ENCODE measurements at places on chromosomes 4 and X.
A peak's percentile ranks its signal among the peaks of the same experiment; 100 is the strongest.

DNA sequence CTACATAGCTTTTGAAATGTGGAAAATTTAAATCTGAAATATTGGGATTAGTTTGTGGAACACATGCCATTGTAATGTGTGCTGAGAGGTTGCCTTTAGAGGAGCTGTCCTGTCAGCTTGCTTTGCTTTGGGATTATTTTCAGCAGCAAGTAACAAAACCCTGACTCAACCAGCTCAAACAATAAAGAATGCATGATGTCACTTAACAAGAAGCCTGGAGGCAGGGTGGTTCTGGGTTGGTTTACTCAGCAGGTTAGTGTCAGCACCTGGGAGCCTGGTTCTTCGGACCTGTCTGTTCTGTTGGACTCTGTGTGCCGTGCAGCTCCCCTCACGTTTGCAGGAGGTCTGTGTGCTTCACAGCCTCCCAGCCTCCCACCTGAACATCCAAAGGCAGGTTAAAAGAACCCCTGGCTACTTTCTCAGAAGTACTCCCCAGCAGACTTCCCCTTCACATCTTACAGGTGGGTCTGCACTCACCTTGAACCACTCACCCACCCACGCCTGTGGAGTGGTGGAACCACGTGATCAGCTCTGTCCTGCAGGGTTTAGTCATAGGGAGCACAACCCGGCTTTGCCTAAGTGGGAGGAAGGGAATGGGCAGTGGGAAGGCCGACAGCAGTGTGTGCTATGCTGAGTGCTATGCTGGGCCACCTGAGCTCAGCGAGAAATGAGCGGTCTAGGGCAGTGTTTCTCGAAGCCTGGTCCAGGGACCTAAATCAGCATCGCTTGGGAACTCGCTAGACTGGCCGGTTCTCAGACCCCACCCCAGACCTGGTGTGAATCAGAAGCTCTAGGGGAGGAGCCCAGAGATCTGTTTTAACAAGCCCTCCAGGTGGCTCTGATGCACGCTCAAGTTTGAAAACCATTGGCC lies 20.4 kb downstream of the TMEM131L start:
- peak; percentile 86 for DNase-seq

GRCh38 chrX:25721564-25721963 lies 416.6 kb upstream of the MAGEB18 start:
- peak; percentile 27 for DNase-seq

- no peak for DNase-seq
These were observed 30.6 kb downstream of the HERC6 start for GRCh38 chr4:88409206-88409605.

- DNase-seq, result peak; percentile 90
These were observed 206.7 kb downstream of the MGST2 start for GRCh38 chr4:139872274-139872673.

DNA sequence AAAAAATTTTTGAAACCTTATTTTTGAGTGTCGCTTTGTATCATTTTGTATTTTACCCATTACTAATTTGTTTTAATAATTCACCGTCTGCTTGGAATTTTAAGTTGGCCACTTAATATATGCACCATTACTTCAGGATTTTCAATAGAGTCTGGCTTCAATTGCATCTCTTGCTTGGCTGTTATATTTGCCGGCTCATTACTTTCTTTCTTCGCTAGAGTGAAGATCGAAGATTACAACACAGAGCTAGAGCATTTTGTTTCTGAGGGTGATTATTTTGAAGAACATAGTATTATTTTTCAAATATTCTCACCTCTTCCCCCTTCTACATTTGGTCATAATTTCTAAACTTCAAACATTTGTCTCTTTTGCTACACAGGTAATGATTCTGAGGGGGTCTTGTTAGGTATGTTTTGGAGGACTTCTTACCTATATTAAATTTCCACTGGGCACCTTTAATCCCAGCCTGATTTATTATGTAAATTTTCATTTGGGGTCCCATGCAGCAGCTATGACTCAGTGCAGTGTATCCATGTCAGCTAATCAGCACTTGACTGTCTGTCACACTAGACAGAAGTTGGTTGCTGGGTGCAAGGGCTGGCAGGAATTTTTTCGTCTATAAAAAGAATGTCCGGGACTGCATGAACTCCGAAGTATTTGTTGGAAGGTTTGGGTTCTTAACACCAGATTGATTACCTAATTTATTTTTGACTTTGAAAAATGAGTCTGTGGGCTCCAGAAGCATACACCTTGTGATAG lies 18.6 kb downstream of the TBC1D1 start:
- DNase-seq, result no peak

- no peak for DNase-seq
These were observed 182.2 kb upstream of the KIT start for GRCh38 chr4:54475546-54475945.

DNA sequence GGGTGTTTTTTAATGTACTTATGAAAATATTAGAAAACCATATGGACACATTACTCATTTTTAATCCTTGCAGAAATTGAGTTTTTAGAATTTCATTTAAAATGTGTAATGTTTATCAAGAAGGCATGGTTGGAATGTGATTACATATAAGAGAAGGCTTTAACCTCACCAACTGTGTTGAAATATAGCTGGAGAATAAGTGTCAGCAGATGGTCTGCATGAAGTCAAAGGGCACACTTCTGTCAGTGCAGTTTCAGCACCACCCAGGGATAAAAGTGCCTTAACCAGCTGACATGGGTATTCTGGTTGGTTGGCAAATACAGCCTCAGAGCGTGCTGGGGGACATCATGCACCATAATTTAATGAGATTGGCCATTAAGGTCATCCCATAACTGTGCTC lies 21.2 kb upstream of the ANTXR2 start:
- no peak for DNase-seq

DNA sequence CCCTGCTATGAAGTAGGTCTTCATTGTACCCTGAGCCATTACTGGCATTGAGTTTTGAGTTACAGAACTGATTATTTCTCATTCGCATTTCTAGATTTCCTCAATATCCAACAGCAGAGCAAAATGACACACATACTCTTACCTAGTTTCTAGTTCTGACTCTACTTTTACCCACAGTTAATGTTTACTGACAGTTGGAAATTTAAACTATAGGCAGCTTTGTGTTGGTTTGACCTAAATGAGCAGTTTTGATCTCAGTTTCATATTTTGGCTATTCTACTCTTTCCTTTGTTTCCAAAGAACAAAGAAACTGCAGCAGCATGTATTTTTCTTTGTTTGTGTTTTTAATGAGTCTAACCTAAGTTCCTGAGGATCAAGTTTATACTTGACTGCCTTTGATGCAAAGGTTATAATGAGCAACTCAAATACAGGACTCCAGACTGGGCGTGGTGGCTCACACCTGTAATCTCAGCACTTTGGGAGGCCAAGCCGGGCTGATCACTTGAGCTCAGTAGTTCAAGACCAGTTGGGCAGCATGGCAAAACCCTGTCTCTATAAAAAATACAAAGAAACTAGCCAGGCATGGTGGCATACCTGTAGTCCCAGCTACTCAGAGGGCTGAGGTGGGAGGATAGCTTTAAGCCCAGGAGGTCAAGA lies 30.4 kb downstream of the TXK start:
- no peak for DNase-seq

DNA sequence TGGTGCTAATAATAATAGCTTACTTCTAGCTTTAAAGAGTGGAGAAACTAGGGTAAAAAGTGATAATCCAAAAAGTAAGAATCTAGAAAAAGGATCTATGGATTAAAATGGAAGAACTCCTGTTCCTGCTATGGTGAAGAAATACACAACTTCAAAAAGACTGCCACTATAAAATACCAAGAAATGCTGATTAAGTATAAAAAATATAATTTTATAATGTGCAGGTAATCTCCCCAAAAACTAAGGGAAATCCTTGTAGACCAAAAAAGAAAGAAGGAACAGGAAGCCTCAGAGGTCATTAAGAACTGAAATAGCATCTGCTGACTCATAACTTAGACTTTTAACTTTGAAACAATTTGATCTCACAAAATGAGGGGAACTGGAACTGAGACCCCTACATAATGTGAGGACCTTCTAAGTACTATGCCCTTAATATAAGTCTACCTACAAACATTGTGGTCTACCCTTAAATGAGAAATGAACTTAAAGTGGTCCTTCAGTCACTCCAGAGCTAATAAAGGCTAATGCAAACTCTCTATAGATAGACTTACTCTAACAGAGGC lies 50.6 kb upstream of the SRPX start:
- DNase-seq, result no peak

GRCh38 chr4:100317032-100317864 lies 127.0 kb upstream of the DDIT4L start:
- DNase-seq, result no peak

DNA sequence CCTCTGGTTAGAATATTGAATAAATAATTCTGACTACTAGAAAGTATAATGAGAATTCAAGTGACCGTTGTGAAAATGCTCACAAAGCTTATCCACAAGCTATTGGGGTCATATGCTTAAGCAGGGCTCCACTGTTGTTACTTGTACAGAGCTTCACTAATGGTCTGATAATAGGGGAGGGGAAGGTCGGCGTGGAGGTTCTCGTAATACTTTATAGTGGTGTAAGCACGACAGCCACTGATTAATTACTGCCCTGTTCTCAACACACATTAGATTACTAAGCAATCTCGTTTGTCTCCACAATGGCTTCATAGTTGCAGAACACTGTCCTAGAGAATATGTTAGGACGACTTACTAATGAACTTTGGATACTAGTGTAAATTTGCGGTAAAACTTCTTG lies 11.6 kb downstream of the UNC5C start:
- no peak for DNase-seq

DNA sequence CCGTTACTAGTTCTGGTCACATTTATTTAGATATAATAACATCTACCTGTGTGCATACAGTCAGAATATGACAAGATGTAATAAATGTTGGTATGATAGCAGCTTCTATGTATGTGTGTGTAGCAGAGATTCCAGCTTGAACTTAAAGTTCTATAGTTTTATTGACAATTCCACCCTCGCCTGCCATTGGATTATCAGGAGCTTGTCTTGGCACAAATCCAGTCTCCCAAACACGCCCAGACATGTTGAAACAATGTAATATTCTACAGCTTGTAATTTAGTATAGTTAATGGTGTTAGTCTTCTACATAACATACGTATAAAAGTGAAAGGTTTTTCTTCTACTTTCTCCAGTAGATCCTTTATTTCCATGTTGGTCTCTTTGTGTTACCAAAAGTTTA lies 44.4 kb downstream of the BBS12 start:
- peak; percentile 84 for DNase-seq

DNA sequence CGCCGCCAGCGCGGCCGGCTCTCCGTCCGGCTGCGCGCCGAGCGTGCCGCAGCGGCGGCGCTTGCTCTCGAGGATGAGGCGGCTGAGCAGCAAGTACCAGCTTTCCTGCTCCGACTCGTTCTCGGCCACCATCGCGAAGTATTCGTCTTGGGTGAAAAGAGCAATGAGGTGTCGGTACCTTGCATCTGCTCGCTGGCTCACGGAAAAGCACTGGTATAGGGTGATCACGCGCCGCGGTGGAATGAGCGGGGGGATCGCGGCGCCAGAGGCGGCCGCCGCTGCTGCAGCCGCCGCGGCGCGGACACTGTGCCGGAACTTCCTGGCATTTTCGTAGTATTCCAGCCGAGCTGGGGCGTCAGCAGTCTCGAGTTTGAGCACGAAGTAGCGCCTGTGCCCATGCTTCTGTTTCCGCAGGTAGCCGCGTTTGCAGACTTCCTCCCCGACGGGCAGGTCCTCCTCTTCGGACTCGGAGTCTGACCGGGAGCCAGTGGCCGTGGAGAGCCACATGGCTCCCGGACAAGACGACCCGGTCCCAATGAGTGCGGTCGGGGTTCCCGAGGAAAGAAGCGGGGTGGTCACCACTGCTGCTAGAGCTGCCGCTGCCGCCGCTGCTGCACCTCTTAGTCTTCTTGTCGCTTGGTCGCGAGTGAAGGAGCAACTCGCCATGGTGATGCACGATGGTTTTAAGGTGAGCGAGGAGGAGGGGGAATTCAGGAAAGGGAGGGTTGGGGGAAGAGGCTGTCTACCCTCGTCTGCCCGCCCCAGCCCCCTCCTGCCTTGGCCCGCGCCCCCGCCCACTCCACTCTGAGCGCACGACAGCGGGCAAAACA lies 469 bp downstream of the IRS4 start:
- DNase-seq, result no peak

DNA sequence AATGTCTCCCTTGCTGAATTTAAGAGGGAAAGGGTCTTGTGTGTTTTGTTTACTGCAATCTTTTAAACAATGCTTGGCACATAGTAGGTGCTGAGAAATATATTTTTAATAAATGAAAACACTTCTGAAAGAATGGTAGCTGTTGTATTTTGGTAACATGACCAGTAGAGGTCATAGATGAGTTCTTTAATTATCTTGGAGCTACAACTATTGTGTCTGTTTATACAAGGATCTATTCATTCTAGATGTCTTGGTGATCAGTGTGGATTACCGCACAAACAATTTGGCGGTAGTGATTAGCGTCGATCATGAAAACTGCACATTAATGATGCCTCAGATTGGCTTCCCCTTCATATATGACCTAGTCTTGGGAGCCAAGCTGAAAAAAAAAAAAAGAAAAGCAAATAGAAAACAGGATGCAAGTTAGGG lies 21.4 kb upstream of the SCRG1 start:
- peak; percentile 31 for DNase-seq

DNA sequence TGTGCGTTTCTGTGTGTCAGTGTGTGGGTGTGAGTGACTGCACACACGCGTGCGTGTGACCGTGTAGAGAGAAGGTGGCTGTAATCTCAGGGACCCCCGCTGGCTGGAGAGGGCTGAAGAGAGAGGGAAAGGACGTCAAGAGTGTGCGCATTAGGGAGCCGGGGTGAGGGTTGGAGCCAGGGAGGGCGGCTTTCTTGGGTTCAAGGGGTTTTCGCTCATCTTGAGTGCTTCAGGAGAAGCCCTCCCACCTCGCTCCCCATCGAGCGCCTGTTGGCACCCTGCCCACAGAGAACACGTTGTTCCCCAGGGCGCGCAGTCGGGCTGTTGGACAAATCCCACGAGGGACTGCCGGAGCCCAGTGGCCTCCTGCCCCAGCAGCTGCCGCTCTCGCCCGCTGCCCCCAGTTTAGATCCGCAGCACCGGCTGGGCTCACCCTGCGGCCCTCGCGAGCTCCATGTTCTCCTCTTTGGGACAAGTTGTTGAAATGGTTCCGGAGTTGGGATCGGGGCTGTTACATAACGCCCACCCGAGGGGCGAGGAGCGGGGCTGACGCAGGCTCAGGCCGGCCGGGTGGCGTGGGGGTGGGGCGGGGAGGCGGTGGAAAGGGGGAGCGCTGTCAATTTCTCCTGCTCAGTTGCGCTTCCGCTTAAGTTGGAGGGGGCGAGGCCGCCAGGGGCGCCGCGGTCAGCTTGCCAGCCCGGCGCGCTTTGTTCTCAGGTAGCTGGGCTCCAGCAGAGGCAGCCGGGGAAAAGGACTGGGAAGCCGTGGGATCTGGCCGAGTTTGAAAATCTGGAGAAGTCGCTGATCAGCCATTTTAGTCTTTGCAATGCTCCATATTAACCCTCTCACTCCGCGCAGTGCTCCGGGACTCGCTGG lies 1.6 kb downstream of the GRIA2 start:
- no peak for DNase-seq

All from MCF 10A (cell line).